ENCODE measurements at places on chromosomes 12 and 14.

- no peak overlapping the region for H3K27ac ChIP-seq
- no peak overlapping the region for H3K4me3 ChIP-seq
- H3K4me1 ChIP-seq: no peaks in the 10 kb centered on the region
- no peak for DNase-seq
Observed at GRCh38 chr14:40164083-40164482, 731.9 kb upstream of the FBXO33 start.

- peaks cover 52% of the 10 kb centered on the region for H3K36me3 ChIP-seq
- peak overlapping the region; percentile 98 for H3K27ac ChIP-seq
- H3K4me1 ChIP-seq: peaks cover 55% of the 10 kb centered on the region
- peak overlapping the region; percentile 92 for H3K4me3 ChIP-seq
Observed at GRCh38 chr12:74538491-74539258, 1.0 kb downstream of the ATXN7L3B start.

- no peaks in the 10 kb centered on the region for H3K4me1 ChIP-seq
- no peak overlapping the region for H3K4me3 ChIP-seq
- peaks cover 16% of the 10 kb centered on the region for H3K27me3 ChIP-seq
- H3K36me3 ChIP-seq: no peaks in the 10 kb centered on the region
- H3K27ac ChIP-seq: no peak overlapping the region
- DNase-seq: no peak
Observed at GRCh38 chr12:5614256-5614655, 182.3 kb downstream of the NTF3 start.

GRCh38 chr14:29838752-29839151 lies 88.9 kb downstream of the PRKD1 start:
- H3K27me3 ChIP-seq: no peaks in the 10 kb centered on the region
- H3K4me3 ChIP-seq: no peak overlapping the region
- no peaks in the 10 kb centered on the region for H3K4me1 ChIP-seq
- no peak overlapping the region for H3K27ac ChIP-seq
- DNase-seq: no peak

DNA sequence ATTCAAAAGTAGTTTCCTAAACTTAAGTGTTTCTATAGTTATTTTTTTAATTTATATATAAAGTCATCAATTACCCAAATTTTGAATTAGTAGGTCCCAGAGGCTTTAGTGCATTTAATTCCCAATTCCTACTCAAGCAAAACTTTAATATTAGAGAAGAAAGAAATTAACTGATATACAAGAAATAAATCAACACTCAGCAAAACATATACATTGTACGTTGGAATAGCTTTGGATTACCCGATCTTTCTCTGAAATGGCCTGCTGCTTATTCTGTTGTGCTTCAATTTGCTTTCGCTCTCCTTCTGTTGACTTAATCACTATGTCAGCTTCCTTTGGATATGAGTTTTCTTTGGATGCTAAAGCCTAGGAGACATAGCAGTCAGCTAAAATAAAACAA lies 18.2 kb downstream of the RPAP3 start:
- peaks cover 29% of the 10 kb centered on the region for H3K36me3 ChIP-seq
- no peak overlapping the region for H3K4me3 ChIP-seq
- no peaks in the 10 kb centered on the region for H3K27me3 ChIP-seq
- DNase-seq: no peak
- no peak overlapping the region for H3K27ac ChIP-seq

DNA sequence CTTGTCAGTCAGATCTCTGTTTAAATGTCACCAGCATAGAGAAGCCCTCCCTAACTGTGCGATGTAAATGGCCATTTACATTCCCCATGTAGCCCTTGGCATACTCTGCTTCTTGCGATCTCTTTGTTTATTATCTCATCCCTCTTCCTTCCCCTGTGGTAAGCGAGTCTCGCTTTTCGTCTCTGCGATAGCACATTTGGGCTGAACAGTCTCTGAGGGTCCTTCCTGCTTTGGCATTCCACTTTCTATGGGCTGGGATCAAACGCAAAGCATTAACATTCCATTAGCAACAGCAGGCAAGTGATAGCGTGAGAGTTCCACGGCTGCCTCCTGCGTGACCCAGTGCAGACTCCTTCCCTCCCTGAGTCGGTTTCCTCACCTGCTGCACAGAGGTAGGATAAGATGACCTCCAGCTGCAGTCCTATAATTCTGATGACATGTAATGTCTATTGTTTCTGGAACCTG lies 61.4 kb upstream of the TUNAR start:
- H3K36me3 ChIP-seq: peaks cover 3% of the 10 kb centered on the region
- H3K4me1 ChIP-seq: peaks cover 16% of the 10 kb centered on the region
- no peak for DNase-seq

DNA sequence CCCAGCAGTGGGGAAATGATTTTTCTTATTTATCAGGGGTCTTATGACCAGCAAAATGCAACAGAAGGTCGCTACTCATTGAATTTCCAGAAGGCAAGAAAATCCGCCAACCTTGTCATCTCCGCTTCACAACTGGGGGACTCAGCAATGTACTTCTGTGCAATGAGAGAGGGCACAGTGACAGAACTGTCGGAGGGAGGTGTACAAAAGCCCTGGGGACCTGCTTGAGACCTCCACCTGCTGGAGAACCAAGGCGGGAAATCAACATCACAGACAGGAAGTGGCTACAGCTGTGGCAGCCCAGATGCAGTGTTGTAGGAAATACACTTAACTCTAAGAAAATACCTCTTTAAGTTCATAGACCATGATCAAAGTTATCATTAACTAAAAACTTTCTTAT lies 250.9 kb upstream of the OR4E1 start:
- no peaks in the 10 kb centered on the region for H3K27me3 ChIP-seq
- H3K4me1 ChIP-seq: peaks cover 47% of the 10 kb centered on the region
- no peaks in the 10 kb centered on the region for H3K36me3 ChIP-seq
- DNase-seq: peak; percentile 44
- peak overlapping the region; percentile 79 for H3K27ac ChIP-seq

DNA sequence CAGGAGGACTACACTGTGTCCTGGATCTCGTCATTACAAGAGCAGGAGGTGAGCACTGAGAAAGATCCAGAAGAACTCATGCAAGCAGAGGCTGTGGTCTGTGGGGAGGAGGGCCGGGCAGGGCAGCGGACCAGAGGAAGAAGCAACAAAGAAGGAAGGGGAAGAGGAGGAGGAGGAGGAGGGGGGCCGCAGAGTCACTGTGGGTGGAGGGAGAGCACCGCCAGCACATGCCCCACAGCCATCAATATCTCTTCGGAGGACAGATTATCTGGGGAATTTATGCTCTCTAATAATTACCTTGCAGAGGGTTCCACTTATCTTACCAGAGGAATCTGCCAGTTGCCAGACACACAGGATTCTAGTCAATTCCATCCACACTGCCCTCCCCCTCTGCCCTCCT lies 105.6 kb downstream of the DPF3 start:
- no peaks in the 10 kb centered on the region for H3K36me3 ChIP-seq
- H3K27me3 ChIP-seq: no peaks in the 10 kb centered on the region
- peaks cover 41% of the 10 kb centered on the region for H3K4me1 ChIP-seq

DNA sequence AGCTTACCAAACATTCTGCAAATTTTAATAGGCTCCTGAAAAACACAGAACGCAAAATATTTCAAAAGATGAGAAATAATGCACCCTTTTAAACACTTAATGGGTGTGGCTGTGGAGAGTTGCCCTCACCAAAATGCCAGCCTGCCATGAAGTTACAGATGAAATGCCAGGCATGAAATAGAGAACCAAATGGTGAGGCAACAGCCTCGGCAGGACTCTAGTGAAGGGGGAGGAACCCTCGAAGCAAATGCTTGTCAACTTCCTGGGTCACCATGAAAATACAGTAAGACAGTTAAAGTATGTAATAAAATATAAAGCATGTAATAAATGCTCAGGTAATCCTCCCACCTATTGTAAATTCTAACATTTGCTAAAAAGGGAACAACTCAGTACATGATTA lies 24.1 kb downstream of the DUSP16 start:
- no peak overlapping the region for H3K4me3 ChIP-seq
- DNase-seq: no peak
- no peaks in the 10 kb centered on the region for H3K27me3 ChIP-seq
- H3K36me3 ChIP-seq: no peaks in the 10 kb centered on the region

DNA sequence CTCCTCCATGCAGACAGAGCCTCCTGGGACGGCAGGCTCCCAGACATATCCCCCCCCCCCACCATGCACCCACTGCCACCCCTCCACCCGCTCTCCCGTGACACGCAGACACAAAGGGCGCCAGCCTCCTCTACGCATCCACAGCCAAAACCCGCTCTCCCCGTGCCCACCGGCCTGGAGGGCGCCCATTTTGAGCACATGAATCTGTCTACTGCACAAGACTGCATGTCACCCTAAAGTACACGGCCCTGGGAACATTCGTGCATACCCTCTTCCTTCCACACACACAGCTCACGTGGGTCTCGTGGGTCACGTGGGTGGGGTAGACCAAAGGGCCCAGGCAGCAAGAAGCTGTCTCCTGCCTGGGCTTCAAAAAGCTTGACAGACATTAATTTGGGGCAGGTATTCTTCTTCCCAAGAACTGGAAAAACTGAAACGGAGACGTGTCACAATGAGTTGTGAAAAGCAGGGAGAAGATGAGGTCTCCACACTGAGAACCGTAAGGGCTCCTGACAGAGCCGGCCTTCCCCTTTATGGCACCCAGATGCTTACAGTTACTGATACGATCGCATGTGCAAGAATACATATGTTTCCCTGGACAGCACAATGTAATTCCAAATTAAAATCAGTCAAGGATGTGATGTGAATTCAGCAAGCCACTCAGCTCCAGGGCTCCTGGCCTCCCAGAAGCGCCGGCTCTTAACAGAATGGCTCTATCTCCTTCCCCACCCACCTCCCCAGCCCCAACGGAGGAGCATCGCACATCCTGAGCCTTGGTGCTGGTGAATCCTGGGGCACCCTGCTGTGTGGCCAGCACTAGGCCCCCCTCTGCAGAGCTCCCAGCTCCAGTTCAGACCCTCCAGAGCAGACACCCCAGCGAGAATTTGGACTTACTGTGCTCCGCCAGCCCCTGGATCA lies 1.9 kb downstream of the TGFB3 start:
- no peak for DNase-seq
- no peak overlapping the region for H3K27ac ChIP-seq
- peaks cover 54% of the 10 kb centered on the region for H3K4me1 ChIP-seq
- H3K36me3 ChIP-seq: no peaks in the 10 kb centered on the region

DNA sequence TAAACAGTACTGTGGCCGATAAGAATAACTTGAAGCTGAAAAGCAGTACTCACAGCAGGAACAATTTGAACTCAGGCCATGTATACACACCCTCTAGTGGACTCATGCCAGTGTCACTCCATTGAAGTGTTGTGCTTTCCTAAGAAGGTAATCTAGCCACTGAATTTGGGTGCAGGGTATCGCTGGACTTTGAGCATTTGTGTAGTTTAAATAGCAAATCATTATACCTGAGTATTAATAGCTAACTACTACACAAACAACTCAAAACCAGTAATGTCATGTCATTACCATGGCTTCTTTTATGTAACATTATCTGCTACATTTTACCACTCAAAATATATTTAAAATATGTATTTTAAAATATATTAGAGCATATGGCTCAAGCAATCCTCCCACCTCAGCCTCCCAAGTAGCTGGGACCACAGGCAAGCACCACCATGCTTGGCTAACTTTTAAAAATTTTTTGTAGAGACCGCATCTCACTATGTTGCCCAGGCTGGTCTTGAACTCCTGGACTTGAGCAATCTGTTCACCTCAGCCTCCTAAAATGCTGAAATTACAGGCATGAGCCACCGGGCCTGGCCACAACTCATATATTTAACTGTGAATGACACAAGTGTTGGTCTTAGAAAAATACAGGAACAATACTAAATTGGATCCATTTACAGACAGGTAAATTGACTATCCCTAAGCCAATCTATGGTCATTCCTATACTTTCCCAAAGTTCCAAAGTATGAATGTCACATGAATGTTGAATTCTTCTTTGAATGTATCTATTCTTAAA lies 25.6 kb upstream of the ARID4A start:
- peaks cover 23% of the 10 kb centered on the region for H3K4me1 ChIP-seq
- H3K27me3 ChIP-seq: no peaks in the 10 kb centered on the region
- H3K27ac ChIP-seq: no peak overlapping the region
- H3K4me3 ChIP-seq: no peak overlapping the region
- DNase-seq: no peak

GRCh38 chr14:70254476-70254961 lies 65.8 kb upstream of the SLC8A3 start:
- no peak for DNase-seq
- peaks cover 80% of the 10 kb centered on the region for H3K27me3 ChIP-seq
- no peak overlapping the region for H3K27ac ChIP-seq
- peak overlapping the region; percentile 29 for H3K4me3 ChIP-seq
- H3K4me1 ChIP-seq: peaks cover 5% of the 10 kb centered on the region

DNA sequence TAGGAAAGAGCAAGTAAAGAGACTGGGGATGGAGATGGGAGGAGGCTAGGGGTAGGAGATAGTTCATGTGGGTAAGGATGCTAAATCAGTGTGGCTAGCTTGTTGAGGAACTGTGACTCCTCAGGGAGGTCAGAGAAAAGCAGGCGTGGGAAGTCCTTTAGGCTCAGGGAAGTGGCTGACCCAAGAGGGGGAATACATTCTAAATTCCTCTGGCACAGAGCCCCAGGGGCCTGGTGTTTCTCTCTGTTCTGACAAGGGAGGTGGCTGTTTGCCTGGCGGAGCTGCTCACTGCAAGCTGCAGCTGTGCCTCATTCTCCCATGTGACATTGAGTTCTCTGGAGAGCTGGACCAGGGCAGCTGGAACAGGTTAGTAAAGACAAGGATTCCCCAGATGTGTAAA lies 152.2 kb upstream of the SLC38A2 start:
- H3K4me1 ChIP-seq: peaks cover 4% of the 10 kb centered on the region
- H3K27me3 ChIP-seq: no peaks in the 10 kb centered on the region
- peaks cover 7% of the 10 kb centered on the region for H3K36me3 ChIP-seq

GRCh38 chr12:47722941-47723631 lies 2.2 kb downstream of the ENDOU start:
- peaks cover 66% of the 10 kb centered on the region for H3K36me3 ChIP-seq
- DNase-seq: no peak
- H3K27me3 ChIP-seq: no peaks in the 10 kb centered on the region
- no peak overlapping the region for H3K27ac ChIP-seq
- no peak overlapping the region for H3K4me3 ChIP-seq

DNA sequence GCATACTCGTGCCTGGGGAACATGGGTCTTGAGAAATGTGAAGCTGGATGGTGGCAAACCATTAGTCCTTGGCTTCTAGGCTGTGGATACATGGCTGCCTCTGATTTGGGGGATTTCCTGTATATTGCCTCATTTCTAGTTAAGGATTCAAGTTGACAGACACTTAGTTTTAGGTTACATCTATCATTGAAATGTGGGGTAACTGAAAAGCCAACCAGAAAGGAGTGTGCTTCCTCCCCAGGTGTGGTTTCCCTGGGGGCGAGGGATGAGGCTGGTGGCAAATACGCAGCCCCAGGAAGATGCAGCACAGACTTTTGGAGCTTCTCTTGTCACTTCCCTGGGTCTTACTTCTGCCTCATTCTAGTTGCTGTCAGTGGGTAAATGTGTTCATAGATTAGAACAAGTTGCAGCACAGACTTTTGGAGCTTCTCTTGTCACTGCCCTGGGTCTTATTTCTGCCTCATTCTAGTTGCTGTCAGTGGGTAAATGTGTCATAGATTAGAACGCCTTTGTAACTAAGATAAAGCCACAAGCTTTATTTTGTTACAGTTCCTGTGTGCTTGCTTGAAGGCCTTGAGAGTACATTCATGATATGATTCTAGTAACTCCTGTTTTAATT lies 85.1 kb downstream of the BORCS5 start:
- DNase-seq: no peak
- no peak overlapping the region for H3K4me3 ChIP-seq
- no peaks in the 10 kb centered on the region for H3K27me3 ChIP-seq
- peak overlapping the region; percentile 62 for H3K27ac ChIP-seq
- peaks cover 11% of the 10 kb centered on the region for H3K4me1 ChIP-seq
- peaks cover 26% of the 10 kb centered on the region for H3K36me3 ChIP-seq

- H3K27ac ChIP-seq: peak overlapping the region; percentile 81
- H3K4me3 ChIP-seq: no peak overlapping the region
- H3K27me3 ChIP-seq: no peaks in the 10 kb centered on the region
- peaks cover 44% of the 10 kb centered on the region for H3K4me1 ChIP-seq
Observed at GRCh38 chr14:101834397-101834796, 72.9 kb downstream of the PPP2R5C start.
